Globus pallidus (tissue), 1 donor: ENCODE measurements at places on chromosomes 16 and 17.

- no peak for DNase-seq
These were observed 57.0 kb downstream of the FOXL1 start for GRCh38 chr16:86635176-86635876.

DNA sequence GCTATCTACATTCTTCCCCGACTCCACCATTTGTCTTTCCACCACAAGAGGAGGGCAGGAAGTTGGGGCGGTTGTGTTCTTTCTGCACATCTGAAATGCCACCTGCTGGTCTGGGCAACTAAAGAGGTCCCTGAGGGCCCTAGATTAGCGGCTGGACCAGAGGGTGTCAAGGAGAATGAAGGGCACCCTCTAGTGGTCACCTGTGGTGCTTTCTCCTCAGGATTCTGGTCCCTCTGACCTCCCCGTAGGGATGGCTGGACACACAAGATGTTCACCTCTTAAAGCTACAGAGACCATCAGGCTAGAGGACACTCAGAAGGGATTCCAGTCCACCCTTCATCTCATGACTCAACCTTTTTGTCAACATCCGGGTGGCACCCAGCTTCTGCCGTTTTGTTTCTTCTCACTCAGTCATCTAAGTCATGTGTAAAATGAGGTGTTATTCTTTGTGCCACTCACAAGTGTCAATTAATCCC, 2.9 kb upstream of the SCIMP start:
- DNase-seq = no peak

DNA sequence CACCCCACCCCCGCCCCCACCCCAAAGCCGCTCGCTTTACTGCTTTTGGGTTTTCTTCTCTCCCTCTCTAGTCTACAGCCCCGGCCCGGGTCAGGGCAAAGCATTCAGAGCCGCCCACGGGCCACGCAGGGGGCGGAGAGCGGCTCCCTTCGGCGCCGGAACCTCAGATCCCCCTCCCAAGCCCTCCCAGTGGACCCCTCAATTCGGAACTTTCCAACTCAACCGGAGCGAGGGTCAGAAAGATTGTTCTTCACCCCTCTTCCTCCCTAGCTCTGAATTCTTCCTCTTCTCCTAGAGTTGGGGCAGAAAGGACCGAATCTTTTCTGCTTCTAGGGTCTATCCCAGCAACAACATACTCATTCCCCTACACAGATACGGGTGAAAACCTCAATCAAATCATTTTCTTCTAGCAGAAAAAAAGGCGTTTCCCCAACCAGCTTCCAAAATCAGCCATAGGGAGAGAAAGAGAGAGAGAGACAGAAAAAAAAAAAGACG, 1.0 kb downstream of the HOXB2 start:
- DNase-seq = no peak

GRCh38 chr17:74070998-74071679, 132.3 kb upstream of the RPL38 start:
- no peak for DNase-seq

DNA sequence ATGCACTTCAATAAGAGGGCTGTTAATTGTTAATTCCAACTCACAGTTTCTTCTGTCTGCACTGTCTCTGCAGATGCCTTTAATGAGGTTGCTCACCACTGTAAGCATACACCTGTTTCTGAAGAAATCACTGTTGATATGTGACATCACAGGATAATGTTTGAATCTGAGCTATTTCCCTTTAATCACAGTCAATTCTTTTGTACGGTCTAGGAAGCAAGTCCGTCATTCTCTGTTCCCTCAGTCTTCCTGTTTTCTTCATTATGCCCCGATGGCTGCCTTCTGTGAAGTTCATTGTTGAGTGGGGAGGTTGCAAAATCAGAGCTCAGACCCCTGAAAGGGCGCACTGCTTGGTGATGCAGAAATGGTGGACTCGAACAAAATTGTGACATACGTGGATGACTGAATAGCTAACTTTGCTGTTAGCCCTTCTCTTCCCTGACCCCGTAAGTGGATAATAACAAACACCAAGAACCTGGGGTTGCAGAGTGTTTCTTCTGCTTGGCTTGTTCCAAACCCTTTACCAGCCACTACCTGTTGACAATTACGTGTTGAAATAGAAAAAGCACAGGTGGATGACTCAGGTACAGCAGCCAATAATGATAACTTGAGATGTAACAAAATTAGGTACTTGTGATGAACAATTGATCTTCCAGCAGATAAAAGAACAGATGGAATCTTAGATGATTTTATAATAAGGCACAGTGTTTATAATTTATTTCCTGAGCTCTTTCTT, 71.9 kb upstream of the AXIN2 start:
- DNase-seq = no peak

DNA sequence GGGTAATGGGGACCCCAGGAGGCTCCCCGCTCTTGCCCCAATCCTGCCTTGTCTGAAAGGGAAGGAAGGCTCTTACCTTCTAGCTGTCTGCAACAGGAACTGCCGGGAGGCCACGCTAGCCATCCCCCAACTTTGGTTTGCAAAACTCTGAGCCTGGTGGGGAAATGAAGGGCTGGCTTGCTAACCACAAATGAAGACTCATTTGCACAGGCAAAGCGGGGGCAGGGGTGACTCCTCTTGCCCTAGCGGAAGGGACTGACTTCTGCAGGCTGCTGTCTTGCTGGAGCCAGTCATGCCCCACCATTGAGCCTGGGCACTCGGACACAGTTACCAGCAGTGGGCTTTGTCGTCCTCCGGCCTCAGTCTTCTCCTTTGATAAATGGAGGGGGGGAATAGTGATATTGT, 52.6 kb downstream of the PLCG2 start:
- peak; percentile 54 for DNase-seq

DNA sequence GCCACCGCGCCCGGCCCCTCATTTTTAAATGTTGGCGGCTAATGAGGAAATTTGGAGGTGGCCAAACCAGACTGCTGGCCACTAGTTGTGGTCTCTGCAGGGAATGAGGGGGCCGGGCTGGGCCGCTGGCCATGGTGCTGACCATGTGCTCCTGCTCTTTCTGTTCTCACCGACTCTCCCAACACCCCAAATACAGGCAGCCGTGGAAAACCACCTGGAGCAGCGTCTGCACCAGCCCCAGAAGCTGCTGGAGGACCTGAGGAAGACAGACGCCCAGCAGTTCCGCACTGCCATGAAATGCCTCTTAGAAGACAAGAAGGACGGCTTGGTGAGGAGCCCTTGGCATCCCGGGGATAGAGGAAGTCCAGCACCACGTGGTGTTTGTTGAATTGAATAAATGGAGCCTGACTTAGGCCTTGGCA, 21.3 kb downstream of the OTOA start:
- DNase-seq = no peak

GRCh38 chr16:85096921-85097320, 15.4 kb downstream of the CIBAR2 start:
- DNase-seq = no peak

GRCh38 chr16:58402796-58403195, 10.5 kb downstream of the GINS3 start:
- no peak for DNase-seq

- no peak for DNase-seq
These were observed 23.3 kb downstream of the NOS2 start for GRCh38 chr17:27776882-27777624.

DNA sequence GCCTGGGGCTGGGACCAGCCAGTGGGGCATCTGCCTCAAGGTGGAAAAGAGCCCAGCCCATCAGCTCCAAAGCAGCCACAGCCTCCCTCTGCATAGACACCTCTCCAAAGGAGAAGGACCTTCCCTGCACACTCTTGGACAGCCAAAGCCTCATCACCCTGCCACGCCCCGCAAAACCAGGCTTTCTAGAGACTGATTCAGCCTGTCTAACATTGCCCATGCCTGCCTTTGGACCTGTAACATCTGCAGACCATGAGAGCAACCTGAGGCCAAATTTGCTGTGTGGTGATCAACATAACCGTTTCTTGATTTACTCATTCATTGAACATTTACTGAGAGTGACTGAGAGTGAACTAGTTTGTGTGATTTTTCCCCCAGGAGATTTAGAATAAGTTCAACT, 219.7 kb upstream of the HSBP1 start:
- no peak for DNase-seq

GRCh38 chr17:2138318-2138717, 83.4 kb downstream of the HIC1 start:
- DNase-seq = no peak

GRCh38 chr17:73099511-73099910, 7.0 kb upstream of the SLC39A11 start:
- DNase-seq = no peak

DNA sequence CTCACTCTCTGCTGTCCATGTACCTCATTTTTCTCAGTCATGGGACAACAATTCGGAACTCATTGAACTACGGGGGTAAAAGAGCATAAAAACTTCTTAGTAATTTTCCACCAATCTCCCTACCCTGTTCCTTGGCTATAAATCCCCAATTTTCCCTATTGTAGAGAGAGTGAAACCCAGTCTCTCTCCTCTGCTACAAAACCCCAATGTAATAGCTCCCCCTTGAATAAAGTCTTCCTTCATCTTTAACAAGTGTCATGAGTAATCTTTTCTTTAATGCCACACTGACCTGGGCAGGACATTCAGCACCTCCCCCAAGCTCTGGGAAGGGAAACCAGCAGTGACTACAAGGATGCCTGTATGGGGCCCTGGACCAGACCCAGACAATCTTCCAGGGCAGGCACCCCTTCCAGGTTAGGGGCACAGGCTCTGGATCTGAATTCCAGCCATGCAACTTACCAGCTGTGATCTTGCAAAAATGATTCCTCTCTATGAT, 10.2 kb upstream of the EIF1 start:
- DNase-seq = no peak

DNA sequence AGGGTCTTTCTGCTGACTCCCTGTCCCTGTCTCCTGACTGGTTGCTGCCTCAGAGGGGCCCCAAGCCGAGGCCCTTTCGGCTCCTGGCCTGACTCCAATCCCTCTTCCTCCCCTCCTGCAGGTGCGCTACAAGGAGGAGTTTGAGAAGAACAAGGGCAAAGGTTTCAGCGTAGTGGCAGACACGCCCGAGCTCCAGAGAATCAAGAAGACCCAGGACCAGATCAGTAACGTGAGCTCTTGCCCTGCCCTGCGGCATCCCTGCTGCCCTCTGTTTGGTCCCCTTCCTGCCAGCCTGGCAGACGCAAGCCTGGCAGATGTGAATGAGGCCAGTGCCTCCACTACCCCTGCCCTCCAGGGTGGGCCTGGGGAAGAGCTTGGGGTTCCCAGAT, 27.1 kb upstream of the LASP1NB start:
- no peak for DNase-seq

- DNase-seq = no peak
These were observed 116.0 kb downstream of the SALL1 start for GRCh38 chr16:51035110-51035498.

DNA sequence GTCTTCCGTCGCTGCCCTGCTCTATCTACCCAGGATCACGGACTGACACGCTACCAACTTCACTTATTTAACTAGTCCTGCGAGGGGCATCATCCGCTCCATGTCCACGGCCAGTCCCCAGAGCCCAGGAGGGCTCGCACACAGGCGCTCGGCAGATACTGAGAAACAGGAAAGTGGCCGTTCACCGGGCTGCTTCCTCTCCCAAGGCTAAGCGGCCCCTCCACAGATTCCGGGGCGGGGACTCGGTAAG, 388 bp downstream of the OXLD1 start:
- no peak for DNase-seq

GRCh38 chr17:11935734-11936406, 61.4 kb downstream of the ZNF18 start:
- DNase-seq = peak; percentile 37

DNA sequence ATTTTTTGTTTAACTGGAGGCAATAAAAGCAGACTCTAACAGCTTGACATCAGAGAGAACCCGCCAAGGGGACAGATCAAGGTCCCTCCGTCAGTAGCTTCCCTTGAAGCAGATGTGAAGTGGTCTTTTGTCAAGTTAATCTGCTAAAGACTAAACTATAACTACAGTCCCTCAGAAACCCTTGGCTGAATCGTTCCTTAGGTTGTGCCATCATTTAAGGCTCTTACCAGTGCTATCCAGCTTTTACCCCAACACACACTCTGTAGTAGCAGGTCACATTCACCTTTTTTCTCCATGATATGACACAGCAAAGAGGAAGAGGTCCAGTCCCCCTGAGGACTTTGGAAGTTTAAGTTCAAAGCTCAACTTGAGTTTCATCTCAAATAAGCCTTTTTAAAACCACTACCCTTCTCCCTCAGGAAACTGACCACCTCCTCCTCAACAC, 49.7 kb downstream of the ERN1 start:
- DNase-seq = no peak

DNA sequence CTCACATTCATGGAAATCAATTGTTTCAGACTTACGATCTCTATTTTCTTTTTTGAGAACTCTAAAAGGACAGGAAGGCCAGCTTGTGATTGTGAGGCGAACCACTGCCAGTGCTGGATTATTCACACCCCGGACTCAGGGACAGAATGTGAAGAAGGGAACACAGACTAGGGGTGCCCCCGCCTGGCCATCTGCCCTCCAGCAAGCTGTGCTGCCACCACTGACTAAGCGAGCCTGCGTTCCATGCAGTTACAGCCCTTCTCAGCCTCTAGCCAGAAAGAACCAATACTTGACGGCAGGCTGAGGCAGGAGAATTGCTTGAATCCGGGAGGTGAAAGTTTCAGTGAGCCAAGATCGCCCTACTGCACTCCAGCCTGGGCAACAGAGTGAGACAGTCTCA, 2.8 kb downstream of the HAGH start:
- DNase-seq = no peak

GRCh38 chr16:68257251-68257905, 6.9 kb upstream of the SLC7A6 start:
- no peak for DNase-seq
